GM23338 (cell line): ENCODE measurements at places on chromosomes 6 and 20. TPM values are rescaled to one million over a fixed set of nuclear protein-coding genes. Genes with fewer than 3 reads are reported as not detected.

Gene PI16
- not detected in 2 replicates for total RNA-seq

Gene RAET1E
- total RNA-seq, result not detected in 2 replicates

Gene RNF146
- total RNA-seq, result 25.6 and 43.7 TPM in 2 replicates

Gene NHLRC1
- 1.0 and 1.1 TPM in 2 replicates for total RNA-seq

Gene ADTRP
- not detected in 2 replicates for total RNA-seq

DNA sequence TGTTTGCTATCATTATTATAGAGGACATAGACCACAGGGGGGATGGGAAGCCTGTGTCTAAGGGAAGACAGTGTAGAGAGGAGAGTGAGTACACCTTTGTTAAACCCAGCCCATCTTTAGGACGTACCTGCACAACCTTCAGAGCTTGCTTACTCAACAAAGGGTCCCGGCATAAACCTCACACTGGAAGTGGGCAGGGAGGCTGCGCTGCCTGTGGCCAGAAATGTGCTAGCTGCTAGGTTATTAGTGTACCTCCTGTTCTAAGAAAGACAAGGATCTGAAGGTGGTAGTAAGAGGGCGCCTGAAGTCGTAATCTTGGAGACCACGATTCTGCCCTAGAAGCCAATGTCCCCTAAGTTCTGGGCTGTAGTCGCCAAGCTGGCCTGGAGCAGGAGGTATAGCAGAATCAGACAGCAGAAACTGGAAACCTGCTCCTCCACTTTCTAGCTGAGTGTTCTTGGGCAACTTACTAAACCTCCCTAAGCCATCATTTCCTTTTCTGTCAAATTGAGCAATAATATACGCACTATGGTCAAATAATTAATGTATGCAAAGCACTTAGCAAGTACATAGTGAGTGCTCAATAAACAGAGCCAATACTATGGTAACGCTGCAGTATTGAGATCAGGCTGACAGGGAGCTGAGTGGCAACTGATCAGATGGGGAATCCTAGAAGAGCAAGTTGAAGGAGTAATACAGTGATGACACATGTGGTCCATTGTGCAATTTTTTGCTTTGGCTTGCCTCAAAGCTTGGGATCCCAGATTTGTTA lies 16.8 kb upstream of the AKIRIN2 start:
- H3K27me3 ChIP-seq, result no peaks in the 10 kb centered on the region
- H3K27ac ChIP-seq, result no peak overlapping the region
- H3K36me3 ChIP-seq, result no peaks in the 10 kb centered on the region
- H3K4me3 ChIP-seq, result no peak overlapping the region

GRCh38 chr20:38199501-38200390 lies 34.7 kb upstream of the TGM2 start:
- H3K36me3 ChIP-seq, result no peaks in the 10 kb centered on the region
- no peak overlapping the region for H3K27ac ChIP-seq
- peaks cover 4% of the 10 kb centered on the region for H3K4me1 ChIP-seq
- no peak overlapping the region for H3K4me3 ChIP-seq

Gene EYS
- total RNA-seq, result 0.38 TPM in 1 of 2 replicates, not detected in the other

DNA sequence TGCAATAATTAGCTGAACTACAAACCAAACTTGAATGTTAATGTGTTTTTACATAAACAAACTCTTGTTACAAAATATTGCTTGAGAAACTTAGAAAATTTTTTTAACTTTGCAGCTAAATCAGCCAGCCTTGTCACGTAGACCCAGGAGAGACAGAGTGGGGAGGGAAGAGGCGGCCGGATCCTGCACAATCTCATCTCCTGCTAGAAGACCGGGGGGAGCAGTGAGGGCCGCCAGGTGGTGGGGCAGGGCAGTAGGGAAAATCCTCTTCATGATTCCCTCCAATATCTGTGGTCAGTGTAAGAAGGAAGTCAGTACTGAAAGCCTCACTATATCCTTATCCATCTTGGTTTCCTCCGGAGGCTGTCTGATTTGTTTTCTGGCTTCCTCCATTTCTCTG lies 193.3 kb downstream of the PACRG start:
- no peak overlapping the region for H3K27ac ChIP-seq
- no peaks in the 10 kb centered on the region for H3K36me3 ChIP-seq
- no peak for DNase-seq
- no peaks in the 10 kb centered on the region for H3K27me3 ChIP-seq
- H3K4me3 ChIP-seq, result no peak overlapping the region
